ENCODE measurements at places on chromosomes 6 and 20. TPM values are rescaled to one million over a fixed set of nuclear protein-coding genes. Genes with fewer than 3 reads are reported as not detected.

GRCh38 chr20:34215711-34216381, 25.4 kb upstream of the ASIP start:
- H3K36me3 ChIP-seq = no peaks in the 10 kb centered on the region
- H3K27me3 ChIP-seq = no peaks in the 10 kb centered on the region
- H3K27ac ChIP-seq = peak overlapping the region; percentile 77

DNA sequence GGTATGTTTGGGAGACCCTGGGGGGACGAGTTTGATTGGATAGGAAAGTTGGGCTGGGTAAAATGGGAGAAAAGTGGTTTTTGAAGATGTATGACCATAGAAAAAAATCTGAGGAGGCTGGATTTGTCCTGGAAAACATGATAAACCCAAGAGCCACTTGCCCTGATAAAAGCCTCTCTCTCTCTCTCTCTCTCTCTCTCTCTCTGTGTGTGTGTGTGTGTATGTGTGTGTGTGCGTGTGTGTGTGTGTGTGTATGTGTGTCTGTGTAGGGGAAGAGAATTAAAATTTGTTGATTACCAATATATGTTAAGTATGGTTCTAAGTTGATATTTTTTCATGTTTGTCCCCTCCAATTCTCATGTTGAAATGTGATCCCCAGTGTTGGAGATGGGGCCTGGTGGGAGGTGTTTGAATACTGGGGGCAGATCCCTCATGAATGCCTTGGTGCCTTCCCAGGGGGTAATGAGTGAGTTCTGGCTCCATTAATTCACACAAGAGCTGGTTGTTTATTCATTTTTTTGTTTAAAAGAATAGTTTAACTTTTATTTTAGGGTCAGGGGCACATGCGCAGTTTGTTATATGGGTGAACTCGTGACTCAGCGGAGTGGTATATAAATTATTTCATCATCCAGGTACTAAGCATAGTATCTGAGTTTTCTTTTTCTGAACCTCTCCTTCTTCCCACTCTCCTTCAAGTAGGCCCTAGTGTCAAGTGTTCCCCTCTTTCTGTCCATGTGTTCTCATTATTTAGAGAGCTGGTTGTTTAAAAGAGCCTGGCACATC, 208.8 kb downstream of the TFAP2B start:
- no peaks in the 10 kb centered on the region for H3K4me1 ChIP-seq
- H3K27me3 ChIP-seq = no peaks in the 10 kb centered on the region
- no peak overlapping the region for H3K27ac ChIP-seq
- DNase-seq = no peak

- no peak overlapping the region for H3K4me3 ChIP-seq
- no peaks in the 10 kb centered on the region for H3K36me3 ChIP-seq
- H3K27ac ChIP-seq = peak overlapping the region; percentile 44
- DNase-seq = no peak
- peaks cover 37% of the 10 kb centered on the region for H3K4me1 ChIP-seq
- no peaks in the 10 kb centered on the region for H3K27me3 ChIP-seq
These were observed 146.0 kb upstream of the BEND6 start for GRCh38 chr6:56808871-56809359.

- no peak overlapping the region for H3K27ac ChIP-seq
- no peak overlapping the region for H3K4me3 ChIP-seq
- no peaks in the 10 kb centered on the region for H3K27me3 ChIP-seq
- DNase-seq = no peak
- no peaks in the 10 kb centered on the region for H3K4me1 ChIP-seq
These were observed 52.5 kb downstream of the RBL1 start for GRCh38 chr20:37042986-37043972.

- no peak overlapping the region for H3K27ac ChIP-seq
- no peak overlapping the region for H3K4me3 ChIP-seq
- no peaks in the 10 kb centered on the region for H3K27me3 ChIP-seq
- DNase-seq = no peak
- no peaks in the 10 kb centered on the region for H3K36me3 ChIP-seq
- no peaks in the 10 kb centered on the region for H3K4me1 ChIP-seq
These were observed 183.6 kb upstream of the FLRT3 start for GRCh38 chr20:14521016-14521415.

DNA sequence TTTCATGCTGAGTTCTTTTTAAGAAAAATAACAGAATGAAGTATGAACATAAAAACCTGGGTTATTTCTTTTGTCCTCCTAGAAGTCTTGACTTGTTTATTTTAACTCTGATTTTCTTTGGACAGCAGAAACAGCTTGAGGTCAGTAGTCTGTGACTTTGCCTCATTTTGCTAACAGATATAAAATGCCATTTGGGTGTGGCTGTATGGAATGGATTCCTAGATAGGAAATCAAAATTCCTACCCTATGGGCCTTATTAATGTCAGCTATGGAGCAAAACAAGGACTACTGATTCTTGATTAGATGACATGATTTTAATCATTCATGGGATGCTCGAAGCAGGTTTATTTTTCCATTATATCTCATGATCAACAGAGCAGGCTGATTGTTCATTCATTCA, 46.8 kb upstream of the TENT5A start:
- no peaks in the 10 kb centered on the region for H3K27me3 ChIP-seq
- no peaks in the 10 kb centered on the region for H3K36me3 ChIP-seq
- H3K4me1 ChIP-seq = no peaks in the 10 kb centered on the region
- H3K27ac ChIP-seq = no peak overlapping the region
- H3K4me3 ChIP-seq = no peak overlapping the region

DNA sequence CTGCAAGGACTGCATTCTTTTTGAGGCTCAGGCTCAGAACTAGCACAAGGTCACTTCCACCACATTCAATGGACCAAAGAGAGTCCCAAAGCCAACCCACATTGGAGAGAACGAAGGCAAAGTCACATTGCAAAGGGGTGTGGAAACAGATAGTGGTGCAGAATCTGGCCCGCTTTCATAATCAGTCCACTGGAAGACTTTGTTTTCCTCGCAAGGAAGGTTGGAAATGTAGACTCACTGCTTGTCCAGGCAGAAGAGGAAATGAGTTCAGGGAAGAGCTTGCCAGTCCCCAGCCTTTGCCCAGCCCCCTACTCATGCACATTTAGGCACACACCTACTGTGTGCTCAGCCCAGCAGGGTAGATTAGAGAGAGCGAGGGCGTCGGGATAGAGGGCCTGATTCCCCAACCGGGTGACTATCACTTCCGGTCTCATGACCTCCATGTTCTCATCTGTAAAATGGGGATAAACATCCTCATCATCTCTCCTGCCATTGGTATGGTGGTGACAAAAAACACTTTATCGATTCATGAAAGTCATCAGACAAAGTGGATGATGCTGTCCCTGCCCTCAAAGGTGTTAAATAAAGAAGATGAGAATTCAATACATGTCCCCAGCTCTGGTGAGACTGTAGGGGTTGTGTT, 24.3 kb upstream of the CCN5 start:
- DNase-seq = peak; percentile 79
- peak overlapping the region; percentile 92 for H3K27ac ChIP-seq
- H3K4me1 ChIP-seq = no peaks in the 10 kb centered on the region
- H3K4me3 ChIP-seq = no peak overlapping the region
- H3K27me3 ChIP-seq = no peaks in the 10 kb centered on the region

DNA sequence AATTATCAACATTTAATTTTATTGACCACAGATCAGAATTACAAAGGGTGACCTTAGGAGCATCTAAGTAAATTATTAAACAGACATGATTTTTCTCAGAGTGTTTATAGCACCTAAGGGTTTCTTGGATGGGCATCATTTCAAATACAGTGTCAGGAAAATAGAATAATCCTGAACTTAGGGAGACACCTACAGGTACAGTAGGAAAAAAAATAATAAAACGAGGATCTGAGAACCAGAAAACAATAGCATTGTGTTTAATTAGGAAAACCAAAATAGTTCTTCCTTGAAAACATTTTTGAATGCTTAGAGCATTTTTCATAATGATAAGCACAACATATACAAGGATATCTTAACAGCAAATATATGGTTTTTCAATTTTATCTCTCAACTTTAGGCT, 39.2 kb downstream of the MMUT start:
- no peaks in the 10 kb centered on the region for H3K36me3 ChIP-seq
- no peak overlapping the region for H3K4me3 ChIP-seq
- H3K4me1 ChIP-seq = no peaks in the 10 kb centered on the region
- no peak for DNase-seq
- no peaks in the 10 kb centered on the region for H3K27me3 ChIP-seq

GRCh38 chr6:134482593-134483270, 164.8 kb upstream of the SGK1 start:
- H3K27ac ChIP-seq = no peak overlapping the region
- DNase-seq = peak; percentile 64
- no peaks in the 10 kb centered on the region for H3K4me1 ChIP-seq
- H3K36me3 ChIP-seq = no peaks in the 10 kb centered on the region
- no peaks in the 10 kb centered on the region for H3K27me3 ChIP-seq

- no peaks in the 10 kb centered on the region for H3K27me3 ChIP-seq
- DNase-seq = no peak
- no peaks in the 10 kb centered on the region for H3K36me3 ChIP-seq
- H3K27ac ChIP-seq = no peak overlapping the region
- H3K4me3 ChIP-seq = no peak overlapping the region
These were observed 931.1 kb downstream of the C6orf118 start for GRCh38 chr6:164378330-164378729.

GRCh38 chr6:43269273-43270007, 26.2 kb downstream of the TTBK1 start:
- no peaks in the 10 kb centered on the region for H3K27me3 ChIP-seq
- no peaks in the 10 kb centered on the region for H3K4me1 ChIP-seq
- H3K4me3 ChIP-seq = peak overlapping the region; percentile 43
- DNase-seq = no peak
- no peaks in the 10 kb centered on the region for H3K36me3 ChIP-seq

DNA sequence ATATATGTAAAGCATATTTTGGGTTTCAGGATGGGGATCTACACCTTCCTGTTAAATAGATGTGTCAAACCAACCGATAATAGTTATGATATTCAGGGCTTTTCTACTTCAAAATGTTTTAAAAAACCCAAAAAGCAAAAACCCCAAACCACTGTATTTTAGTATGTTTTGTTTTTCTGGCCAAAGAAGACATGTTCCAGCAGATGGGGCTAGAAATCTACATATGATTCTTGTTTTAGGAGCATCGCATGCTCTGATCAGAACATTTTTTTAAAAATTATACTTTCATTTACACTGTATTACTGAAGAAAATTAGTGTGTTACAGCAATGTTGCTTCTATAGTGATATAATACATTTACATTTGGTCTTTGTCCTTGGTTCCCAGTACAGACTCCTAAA, 11.0 kb downstream of the RMND1 start:
- no peaks in the 10 kb centered on the region for H3K27me3 ChIP-seq
- no peak overlapping the region for H3K4me3 ChIP-seq
- H3K36me3 ChIP-seq = no peaks in the 10 kb centered on the region
- H3K4me1 ChIP-seq = peaks cover 34% of the 10 kb centered on the region
- H3K27ac ChIP-seq = peak overlapping the region; percentile 8

- H3K27ac ChIP-seq = no peak overlapping the region
- DNase-seq = no peak
- H3K36me3 ChIP-seq = no peaks in the 10 kb centered on the region
- H3K4me1 ChIP-seq = no peaks in the 10 kb centered on the region
- no peak overlapping the region for H3K4me3 ChIP-seq
- H3K27me3 ChIP-seq = no peaks in the 10 kb centered on the region
These were observed 10.9 kb downstream of the SPATS1 start for GRCh38 chr6:44353336-44353735.

DNA sequence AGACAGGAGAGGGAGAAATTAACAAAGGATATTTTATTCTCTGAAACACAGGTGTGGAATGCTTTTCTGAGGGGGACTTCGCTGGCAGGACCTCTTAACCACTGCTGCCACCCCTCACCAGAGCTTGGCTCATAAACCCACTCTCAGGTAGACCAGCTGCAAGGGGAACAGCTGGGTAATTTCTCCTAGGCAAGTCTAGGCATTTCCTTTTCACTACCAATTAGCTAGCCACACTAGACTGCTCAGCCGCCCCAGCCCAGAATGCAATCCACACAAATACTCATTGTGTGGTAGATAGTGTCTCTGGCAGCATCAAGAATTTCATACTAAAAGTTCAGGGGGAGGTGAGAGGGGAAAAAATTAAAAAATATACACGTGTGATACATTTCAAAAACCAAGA, 267.6 kb upstream of the ID4 start:
- H3K27ac ChIP-seq = no peak overlapping the region
- DNase-seq = no peak
- H3K4me1 ChIP-seq = no peaks in the 10 kb centered on the region

Gene LIME1
- 2.4 TPM for total RNA-seq

Gene GRIK2
- 12.1 TPM for total RNA-seq

Gene COQ3
- total RNA-seq = 15.1 TPM
